ENCODE measurements at places on chromosomes 6 and 20. TPM values are rescaled to one million over a fixed set of nuclear protein-coding genes. Genes with fewer than 3 reads are reported as not detected.

CFAP61 gene
- total RNA-seq, result under 0.01 TPM

C6orf52 gene
- total RNA-seq, result not detected

TNNC2 gene
- total RNA-seq, result 1.00 TPM

MAP3K5 gene
- total RNA-seq, result 20.1 TPM

APCDD1L gene
- total RNA-seq, result 7.0 TPM

MACROD2 gene
- 0.55 TPM for total RNA-seq

LPIN3 gene
- total RNA-seq, result 6.0 TPM

SRSF12 gene
- total RNA-seq, result 0.09 TPM

SLC17A4 gene
- total RNA-seq, result not detected
